Stimulated activated CD8-positive, alpha-beta memory T cell treated with anti-CD3 and anti-CD28 coated beads, Interleukin-4, amount 100 ng/mL, for 1 hour (primary cell): ENCODE measurements at places on chromosomes 12 and 14.

DNA sequence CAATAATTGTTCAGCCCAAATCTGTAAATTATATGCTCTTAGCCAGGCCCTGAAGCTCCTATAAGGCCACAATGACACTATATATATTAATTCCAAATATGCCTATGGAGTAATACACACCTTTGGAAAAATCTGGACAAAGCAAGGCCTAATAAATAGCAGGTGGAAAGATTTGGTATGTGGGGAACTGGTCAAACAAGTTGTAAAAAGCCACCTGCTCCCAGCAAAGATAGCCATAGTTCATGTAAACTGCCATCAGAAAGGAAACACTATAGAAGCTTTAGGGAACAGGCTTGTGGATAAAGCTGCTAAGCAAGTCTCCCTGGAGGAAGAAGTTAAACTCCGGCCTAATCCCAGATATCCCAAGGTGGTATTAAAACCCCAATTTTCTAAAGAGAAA is 29.7 kb downstream of the PRMT8 start:
- DNase-seq = no peak

DNA sequence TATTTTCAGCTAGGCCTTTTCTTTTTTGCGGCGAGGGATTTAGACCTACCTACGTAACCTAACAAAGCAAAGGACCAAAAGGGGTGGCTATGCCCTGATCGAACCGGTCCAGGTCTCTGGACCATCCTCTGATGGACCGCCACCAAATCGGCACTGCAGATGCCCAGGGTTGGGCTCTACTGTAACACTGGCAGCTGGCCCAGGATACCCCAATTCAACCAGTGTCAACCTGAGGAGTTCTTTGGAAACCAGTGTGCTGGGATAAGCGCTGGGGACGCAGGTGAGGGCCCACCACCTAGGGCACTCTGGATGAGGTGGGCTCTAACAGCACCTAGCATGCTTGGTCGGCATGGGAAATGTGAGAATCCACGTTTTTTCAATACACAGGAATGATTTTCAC is 32.2 kb downstream of the FBXO21 start:
- no peak for DNase-seq

DNA sequence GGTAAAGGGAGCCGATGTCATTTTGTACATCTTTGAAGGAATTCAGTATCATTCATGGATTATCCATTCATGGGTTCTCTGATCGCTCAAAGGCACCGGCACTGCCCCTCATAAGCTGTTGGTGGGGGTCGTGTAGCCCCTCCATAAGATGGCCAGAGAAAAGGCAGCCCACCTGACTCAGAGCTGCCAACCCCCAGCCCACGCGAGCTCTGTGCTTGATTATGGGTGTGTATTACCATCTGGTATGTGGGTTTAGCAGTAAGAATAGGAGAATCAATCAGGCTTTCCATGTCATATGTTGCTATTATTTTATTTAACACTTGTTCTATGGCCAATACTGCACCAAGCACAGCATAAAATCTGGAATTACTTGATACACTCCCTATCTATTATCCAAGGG is 32.1 kb upstream of the AMIGO2 start:
- no peak for DNase-seq

- no peak for DNase-seq
These were observed 32.4 kb downstream of the PLXNC1 start for GRCh38 chr12:94180558-94181296.

- no peak for DNase-seq
These were observed 23.3 kb downstream of the NUAK1 start for GRCh38 chr12:106115440-106115839.

DNA sequence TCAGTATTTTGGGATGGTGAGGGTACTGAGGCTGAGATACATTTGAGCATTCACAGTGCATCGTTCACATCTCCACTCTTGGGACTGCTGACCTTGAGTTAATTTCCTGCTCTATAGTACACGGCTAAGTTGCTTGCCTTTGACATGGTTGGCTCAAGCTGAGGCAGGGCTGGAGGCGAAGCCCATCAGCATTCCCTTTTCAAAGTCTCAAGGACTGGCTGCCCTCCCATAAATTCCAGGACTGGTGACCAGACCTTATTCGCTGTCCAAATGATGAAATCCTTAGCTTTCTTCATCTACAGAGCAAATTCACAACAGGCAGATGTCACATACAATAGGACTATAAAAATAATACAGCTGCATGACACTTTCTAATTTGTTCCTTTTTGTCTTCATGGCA is 85.9 kb downstream of the SSPN start:
- DNase-seq = no peak

DNA sequence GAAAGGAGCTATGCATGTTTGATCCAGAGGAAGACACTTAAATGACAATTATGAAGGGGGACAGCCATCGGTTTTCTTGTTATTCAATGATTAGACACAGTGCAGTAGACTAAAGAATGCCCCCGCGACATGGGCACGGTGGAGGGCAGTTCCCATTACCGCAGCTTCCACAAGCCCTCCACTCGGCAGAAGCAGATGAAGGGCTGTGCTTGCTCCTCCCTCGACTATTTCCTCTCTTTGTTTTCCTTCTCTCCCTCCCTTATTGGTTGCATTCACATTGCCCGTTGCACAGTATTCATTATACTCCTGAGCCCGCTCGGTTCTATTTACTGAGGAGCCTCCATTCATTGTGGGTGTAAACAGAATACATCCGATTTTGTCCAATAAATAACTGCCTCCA is 138.8 kb upstream of the RASSF8 start:
- DNase-seq = no peak

DNA sequence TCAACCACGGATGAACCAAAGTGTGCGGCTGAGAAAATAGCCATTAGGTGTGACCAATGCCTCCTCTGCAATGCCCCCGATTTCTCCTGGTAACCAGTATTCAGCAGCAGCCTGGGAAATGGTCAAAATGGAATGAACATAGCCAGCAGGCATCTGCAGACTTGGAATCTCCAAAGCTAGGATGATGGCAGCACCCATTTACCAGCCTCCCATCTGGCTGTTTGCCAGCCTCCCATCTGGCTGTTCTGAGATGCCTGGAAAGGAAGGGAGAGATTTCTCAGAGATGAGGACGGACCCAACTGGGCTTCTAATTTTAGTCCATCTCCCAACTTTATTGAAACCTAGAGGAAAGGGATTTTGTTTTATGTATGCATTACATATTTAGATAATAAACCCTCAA is 16.2 kb downstream of the CLMN start:
- DNase-seq = no peak

- DNase-seq = no peak
These were observed 33.6 kb downstream of the E2F7 start for GRCh38 chr12:77031745-77032144.

GRCh38 chr14:83300476-83301064 is 1766.9 kb upstream of the SEL1L start:
- no peak for DNase-seq

GRCh38 chr14:65821224-65821753 is 408.8 kb downstream of the FUT8 start:
- no peak for DNase-seq

DNA sequence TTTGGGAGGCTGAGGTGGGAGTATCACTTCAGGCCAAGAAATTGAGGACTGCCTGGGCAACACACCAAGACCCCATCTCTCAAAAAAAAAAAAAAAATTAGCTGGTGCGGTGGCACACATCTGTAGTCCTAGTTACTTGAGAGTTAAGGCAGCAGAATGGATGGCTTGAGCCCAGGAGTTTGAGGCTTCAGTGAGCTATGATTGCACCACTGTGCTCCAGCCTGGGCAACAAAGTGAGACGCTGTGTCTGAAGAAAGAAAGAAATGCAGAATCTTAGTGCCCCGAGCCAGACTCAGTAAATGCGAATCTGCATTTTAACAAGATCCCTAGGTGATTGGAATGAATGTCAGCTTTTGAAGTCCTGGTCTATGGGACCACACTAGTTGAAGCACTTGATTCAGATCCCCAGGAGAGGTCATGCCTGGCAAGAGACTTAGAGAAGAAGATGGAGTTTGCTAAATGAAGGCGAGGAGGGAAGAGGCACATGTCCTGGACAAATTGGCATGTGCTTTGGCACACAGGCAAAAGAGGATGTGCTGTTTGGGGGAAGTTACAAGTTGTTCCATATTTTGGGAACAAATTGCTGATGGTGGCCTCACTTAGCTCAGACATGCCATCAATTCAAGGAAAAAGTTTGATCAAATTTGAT is 56.6 kb downstream of the DRAM1 start:
- no peak for DNase-seq

DNA sequence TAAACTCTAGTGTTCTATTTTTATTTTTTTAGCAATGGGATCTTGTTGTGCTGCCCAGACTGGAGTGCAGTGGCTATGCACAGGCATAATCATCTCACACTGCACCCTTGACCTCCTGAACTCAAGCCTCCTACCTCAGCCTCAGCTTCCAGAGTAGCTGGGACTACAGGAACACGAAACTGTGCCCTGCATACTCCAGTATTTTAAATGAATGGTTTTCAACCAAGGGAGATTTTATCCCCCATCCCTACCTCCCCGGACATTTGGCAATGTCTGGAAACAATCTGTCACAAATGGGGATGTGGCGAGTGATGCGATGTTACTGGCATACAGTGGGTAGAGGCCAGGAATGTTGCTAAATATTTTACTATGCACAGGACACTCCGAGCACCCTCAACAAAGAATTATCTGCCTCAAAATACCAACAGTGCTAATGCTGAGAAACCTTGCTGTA is 2.1 kb downstream of the CBX5 start:
- DNase-seq = no peak

DNA sequence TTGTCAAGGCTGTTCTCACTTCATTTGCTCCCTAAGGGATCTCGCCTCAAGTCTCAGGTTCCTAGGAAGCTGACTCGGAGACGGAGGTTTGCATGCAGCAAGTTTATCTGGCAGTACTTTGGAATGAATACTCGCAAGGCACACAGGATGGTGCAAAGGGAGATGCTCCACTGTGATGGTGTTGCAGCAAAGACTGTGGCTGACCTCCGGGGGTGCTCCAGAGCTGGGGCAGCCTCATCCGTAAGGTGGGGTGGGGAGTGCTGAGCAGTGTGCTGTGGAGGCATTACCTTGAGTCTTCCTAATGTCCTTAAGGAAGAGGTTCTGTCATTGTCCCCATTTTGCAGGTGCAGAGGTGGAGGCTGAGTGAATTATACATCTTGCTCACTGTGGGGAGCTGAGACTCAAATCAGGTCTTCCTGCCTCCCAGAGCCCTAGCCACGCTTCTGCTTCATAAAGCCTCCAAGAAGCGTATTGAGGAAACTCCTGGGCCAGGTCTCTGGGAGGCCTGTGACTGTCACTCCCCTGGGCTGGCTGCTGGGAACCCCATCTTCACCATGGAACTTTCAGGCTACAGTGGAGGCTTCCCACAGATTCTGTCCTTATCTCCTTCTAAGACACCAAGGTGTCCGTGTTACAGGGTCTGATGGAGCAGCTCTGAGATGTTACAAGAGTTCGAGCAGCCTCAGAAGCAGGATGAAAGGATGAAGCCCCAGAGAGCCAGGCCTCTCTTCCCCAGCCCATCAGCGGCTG is 39.5 kb downstream of the GALNT16 start:
- DNase-seq = no peak

- no peak for DNase-seq
These were observed 46.5 kb upstream of the IFNG-AS1 start for GRCh38 chr12:67942724-67943123.

GRCh38 chr14:54734966-54735365 is 167.7 kb downstream of the GCH1 start:
- DNase-seq = no peak

DNA sequence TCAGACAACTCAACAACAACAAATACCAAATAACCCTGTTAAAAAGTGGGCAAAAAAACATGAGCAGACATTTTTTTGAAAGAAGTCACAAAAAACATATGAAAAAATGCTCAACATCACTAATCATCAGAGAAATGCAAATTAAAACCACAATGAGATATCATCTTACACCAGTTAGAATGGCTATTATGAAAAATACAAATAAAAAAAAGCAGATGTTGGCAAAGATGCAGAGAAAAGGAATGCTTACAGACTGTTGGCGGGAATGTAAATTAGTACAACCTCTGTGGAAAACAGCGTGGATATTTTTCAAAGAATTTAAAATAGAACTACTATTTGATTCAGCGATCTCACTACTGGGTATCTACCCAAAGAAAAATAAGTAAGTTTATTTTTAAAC is 114.0 kb downstream of the SLC38A4 start:
- DNase-seq = no peak

DNA sequence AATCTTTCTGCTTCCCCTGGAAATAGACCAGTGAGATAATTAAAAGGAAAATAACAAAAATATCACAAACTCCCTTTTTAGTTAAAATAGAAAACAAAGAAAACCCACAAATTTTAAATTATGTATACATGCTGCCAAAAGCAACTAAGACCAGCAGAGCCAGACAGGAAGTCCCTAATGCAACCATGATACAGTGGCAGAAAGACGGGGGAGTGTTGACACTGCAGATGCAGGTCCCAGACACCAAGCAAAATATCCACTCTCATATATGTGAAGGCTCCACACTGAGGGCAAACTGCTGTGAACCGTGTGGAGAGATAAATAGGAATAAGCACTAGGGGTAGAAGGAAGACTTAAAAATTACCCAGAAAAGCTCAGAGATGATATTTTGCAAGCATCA is 401.0 kb downstream of the BTG1 start:
- DNase-seq = no peak

DNA sequence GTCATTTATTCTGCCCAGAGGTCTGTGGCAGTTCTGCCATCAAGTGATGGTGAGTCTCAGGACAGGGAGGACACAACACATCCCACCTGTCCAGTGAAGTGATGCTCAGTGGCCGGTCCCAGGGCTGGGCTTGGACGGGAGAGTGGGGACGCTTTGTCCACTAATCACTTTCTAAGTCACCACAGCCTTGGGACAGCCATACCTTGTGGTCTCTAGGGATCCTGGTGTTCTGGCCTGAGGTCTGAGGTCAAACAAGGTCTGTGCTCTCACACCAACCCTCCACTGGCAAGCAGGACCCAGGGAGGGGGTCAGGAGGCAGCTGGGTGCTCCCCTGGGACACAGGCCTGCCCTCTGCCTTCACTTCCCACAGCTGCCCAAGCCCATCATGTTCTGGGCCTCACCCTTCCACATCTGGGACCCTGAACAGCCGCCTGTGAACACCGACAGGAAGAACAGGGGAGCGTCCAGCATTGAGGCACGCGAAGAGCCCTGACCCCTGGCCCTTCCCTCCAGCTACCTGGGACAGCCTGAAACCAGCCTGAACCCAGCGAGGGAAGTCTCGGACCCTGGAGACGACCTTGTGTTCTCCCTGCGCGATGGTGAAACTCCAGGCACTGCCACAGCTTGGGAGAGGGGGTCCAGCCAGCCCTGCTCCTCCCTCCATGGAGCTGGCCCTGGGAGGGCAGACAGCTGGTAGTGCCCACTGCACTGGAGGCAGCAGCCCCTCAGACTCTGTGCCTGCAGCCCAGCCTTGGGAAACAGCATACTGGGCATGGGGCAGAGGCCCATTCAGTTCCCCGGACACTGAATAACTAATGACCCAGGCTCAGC is 19.7 kb upstream of the GPR132 start:
- DNase-seq = no peak

GRCh38 chr12:26523708-26524150 is 309.3 kb downstream of the ITPR2 start:
- no peak for DNase-seq
